ENCODE measurements at places on chromosomes 5 and 9.
A peak's percentile ranks its signal among the peaks of the same experiment; 100 is the strongest.

GRCh38 chr5:452978-453710 lies 10.2 kb downstream of the EXOC3 start:
- no peak for DNase-seq

DNA sequence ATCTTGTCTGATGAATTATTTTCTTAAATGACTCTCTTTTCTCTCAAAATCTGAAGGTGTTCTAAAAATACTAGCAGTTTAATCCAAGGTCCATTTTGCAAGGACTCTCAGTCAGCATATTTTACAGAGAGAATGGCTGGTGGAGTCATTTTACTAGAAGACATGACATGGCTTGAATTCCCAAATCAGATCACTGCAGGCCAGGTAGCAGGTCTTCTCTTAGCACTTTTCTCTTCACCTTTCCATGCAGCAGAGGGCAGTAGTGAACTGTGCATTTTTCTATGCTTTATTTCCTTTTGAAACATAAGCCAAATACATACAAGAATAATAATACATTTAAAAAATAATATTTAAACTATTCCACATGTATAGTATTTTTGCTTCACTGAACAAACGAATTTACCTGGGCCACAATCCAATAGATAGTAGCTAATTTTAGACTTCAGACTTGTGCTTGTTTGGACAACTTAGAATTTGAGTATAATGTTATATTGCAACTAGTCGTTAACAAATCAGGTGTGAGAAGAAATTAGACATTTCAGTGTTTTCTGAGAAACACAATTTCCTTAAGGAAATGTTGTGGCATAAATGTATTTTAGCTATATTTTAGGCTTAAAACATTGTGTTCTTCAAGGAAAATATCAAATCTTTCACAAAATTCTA lies 289.4 kb upstream of the DAB2 start:
- DNase-seq = peak; percentile 43

DNA sequence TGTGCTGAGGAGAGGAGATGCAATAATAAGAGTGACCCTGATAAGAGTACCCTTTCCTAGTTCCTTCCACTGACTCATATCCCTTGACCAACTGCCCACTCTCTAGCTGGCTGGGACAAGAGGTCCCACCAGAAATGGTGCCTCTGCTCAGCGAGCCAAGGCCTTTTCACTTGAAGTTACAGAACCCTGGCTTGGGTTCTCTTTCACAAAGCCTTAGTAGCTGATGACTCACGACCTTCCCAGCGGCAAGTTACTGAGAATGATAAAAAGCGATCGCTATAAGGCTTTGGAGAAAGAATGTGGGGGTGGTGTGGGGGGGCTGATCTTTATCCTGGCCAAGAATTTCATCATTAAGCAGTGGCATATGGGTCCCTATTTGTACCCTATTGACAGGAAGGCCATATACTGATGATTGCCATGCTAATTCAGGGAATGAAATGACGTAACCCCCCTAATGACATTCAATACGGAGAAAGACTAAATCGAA lies 90.3 kb downstream of the FBXO38 start:
- DNase-seq = no peak

GRCh38 chr9:136821826-136822544 lies 14.2 kb downstream of the RABL6 start:
- DNase-seq = no peak

- no peak for DNase-seq
Measured at GRCh38 chr5:32684260-32684659, 26.9 kb upstream of the NPR3 start.

DNA sequence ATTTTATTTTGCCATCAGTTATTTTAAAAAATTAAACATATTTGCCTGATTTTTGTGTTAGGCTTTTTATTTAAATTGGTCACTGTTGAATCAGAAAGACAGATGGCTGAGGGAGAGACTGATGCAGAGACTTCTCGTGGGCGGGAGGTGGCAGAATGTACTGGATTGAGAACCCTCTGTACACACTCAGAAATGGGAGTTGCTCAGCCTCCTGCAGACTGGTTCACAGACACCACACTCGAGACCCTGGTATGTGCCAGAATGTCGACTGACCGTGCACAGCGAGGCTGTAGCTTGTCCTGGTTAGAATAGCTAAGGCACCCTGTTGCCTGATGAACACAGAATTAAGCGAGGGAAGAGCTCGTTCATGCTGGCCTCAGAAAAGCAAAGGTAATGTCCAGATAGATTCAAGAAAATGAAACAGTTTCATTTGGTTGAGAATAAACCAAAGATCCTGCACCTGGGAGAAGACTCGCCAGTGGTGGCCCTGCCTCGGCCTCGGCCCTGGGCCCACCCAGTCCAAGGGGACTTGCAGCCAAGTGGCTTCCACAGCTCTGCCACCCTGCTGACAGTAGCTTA lies 71.3 kb upstream of the OTULINL start:
- no peak for DNase-seq

DNA sequence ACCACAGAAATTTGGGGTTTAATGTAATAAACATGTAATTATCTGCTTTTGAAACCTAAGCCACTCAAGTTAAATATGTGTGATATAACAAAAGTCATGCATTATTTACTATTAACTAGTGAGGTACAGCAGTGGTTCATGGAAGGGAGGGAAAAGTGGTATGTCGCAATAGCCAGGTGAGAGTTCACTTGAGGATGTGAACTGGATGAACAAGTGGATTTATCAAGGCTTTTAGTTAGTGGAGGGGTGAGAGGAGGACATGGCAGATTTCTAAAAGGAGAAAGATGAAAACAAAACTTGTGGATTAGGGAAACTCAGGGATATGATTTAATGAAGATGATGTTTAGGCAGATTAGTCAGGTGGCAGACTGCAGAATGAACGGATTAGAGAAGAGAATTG lies 141.3 kb upstream of the NFIB start:
- no peak for DNase-seq

- no peak for DNase-seq
Measured at GRCh38 chr9:6616951-6617602, 28.5 kb downstream of the GLDC start.

GRCh38 chr5:149886060-149886459 lies 58.5 kb downstream of the PDE6A start:
- no peak for DNase-seq

DNA sequence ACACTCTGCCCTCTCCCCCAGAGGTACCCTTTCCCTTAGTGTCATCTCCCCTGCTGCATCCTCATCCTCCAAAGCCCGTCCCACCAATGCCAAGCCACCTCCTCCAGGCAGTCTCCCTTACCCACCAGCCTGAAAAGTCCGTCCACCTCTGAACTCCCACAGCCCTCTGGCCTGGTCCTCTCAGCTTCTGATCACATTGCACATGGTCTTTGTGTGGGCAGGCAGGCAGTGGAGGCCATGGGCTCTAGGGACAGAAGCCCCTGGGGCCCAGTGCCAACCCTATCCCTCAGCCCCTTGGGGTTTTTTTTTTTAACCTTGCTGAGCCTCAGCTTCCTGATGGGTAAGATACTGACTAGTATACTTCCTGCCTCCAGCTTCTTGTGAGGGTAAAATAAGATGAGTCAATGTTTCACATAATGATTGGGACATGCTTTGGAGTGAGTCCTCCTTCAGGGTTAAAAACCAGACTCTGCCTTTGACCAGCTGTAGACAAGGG lies 19.4 kb downstream of the CSF1R start:
- DNase-seq = no peak

DNA sequence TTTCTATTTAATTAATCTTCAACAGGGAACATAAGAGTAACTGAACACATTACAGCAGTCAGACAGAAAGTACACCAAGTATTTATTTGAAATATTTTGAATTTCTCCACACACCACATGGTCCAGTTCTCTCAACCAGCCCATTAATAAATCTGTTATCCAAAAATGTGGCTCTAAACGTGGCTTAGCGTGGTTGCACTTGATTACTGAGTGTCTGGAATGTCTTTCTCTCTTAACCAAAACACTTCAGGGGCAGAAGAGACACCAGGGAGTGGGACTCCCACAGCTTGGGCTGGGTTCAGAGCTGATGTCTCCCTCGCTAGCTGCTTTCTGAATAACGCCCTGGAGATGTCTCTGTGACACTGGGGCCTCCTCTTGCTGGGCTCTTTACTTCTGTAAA lies 52.6 kb upstream of the FANCC start:
- no peak for DNase-seq

DNA sequence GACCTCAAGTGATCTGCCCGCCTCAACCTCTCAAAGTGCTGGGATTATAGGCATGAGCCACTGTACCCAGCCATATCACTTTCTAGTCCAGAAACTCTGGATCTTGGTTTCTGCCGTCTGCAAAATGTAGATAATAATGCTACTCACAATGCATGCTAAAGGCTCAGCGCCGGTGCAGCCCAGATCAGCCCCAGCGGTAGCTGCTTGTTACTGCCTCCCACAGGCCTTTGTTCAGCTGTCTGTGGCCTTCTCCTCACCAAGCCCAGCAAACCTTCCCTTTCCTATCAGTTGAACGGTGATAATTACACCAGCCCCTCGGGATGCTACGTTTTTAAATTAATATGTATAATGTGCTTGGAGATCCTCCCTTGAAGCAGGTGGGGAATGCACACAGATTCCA lies 26.2 kb upstream of the MSX2 start:
- DNase-seq = no peak

- no peak for DNase-seq
Measured at GRCh38 chr5:67176936-67177335, 19.7 kb downstream of the CD180 start.

- no peak for DNase-seq
Measured at GRCh38 chr5:20286512-20286911, 298.5 kb upstream of the CDH18 start.

GRCh38 chr5:142808878-142809598 lies 38.9 kb downstream of the ARHGAP26 start:
- DNase-seq = no peak

GRCh38 chr5:137741718-137742117 lies 5.8 kb upstream of the KLHL3 start:
- no peak for DNase-seq

DNA sequence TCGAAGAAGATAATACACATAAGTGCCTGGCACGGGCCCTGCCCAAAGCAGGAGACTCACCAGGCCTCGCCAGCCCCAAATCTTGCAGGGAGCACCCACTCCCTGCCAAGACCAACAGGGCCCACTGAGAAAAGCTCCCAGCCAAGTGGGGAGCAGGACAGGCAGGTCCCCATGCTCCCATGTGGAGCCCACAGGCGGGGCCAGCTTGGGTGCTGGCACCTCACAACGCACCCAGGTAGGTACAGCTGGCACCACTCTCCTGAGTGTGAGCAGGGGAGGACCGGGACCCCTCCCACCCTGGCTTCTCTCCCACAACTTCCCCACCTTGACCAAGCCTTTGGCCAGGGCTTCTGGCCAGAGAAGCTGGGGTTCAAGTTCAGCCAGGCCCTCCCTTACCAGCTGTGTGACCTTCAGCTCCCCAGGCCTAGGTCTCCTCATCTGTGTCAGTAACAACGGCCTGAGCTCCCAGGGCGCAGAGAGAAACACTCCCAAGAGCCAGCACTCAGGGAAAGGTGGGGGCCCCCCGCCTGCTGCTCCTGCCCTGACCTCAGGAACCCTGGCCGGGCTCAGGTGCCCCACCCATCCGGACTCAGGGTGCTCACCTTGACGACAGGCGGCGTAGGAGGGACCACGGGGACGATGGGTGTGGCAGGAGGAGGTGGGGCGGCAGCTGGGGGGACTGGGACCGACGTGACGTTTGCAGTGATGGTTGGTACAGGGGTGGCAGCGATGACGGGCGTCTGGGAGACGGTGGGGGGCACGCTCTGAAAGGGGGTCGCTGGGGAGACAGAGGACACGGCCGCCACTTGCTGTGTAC lies 17.8 kb downstream of the BRD3 start:
- no peak for DNase-seq

GRCh38 chr5:130689831-130690230 lies 475.2 kb downstream of the HINT1 start:
- DNase-seq = no peak

DNA sequence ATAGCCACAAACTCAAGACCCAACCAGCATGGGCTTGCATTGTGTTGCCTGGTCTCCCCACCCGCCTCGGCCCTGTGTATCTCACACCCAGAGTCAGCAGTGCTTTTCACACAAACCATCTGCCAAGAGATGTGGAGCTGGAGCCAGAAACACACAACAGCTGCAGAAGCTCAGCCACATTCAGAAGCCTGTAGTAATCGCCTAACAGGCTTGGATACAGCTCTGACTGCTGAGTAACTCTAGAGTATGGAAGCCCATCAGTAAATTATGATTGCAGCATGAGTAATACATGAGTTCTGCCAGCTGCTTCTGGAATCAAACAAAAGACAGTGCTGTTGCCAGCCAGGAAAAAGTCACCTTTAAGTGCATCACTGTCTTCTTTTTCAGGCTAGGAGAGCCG lies 16.0 kb downstream of the TEK start:
- no peak for DNase-seq

DNA sequence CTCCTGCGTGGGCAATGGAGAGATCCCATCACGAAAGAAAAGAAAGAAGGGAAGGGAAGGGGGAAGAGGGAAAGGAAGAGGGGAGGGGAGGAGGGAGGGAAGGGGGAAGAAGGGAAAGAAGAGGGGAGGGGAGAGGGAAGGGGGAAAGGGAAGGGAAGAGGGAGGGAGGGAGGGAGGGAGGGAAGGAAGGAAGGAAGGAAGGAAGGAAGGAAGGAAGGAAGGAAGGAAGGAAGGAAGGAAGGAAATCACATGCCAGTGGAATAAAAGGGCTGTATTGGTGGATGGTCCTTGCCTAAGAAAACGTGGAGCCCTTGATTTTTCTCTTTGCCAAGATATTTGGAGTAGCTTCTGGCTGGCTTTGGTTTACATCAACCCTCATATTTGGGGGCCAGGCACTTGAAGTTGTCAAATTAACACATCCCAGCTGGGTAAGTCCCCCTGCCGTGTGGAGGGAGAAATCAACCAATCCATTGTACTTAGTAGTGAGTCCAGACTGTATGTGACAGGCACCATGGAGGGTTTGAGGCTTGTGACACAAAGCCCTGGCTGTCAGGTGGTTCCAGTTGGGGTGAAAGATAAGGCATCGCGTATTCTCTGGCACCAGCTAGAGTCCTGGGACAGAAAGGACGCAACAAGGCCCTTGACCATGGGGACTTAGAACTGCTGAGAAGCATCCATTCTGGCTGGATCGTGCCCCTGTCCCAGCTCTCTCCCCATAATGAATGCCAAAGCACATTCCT lies 23.7 kb downstream of the IDNK start:
- DNase-seq = no peak

GRCh38 chr9:124132671-124133147 lies 121.1 kb downstream of the LHX2 start:
- no peak for DNase-seq

Data from stimulated activated CD8-positive, alpha-beta memory T cell treated with anti-CD3 and anti-CD28 coated beads, Interleukin-4, amount 100 ng/mL, for 48 hours (primary cell).